ENCODE measurements at places on chromosomes 12 and 14.

DNA sequence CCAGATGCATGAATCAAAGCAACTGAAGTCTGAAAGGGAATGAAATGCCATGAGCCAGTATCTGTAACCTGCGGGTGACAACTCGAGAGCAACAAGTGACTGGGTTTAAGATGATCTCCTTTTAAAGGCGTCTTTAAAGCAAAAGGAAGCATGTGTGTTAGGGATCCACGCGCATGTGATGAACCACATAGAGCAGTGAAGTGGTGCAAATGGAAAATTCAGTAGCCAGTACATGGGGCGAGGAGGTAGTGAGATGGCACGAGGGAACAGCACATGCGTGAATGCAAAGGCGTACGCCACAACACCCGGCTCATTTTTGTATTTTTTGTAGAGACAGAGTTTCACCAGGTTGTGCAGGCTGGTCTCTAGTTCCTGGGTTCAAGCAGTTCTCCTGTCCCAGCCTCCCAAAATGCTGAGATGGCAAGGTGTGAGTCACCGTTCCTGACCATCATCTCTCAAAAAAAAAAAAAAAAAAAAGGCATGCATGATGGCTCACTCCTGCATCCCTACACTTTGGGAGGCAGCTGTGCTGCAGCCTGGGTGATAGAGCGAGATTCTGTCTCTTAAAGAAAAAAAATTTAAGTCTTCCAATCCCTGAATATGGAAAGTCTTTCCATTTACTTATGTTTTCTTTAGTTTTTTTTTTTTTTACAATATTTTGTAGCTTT is 24.6 kb upstream of the BCL7A start:
- no peak for DNase-seq

DNA sequence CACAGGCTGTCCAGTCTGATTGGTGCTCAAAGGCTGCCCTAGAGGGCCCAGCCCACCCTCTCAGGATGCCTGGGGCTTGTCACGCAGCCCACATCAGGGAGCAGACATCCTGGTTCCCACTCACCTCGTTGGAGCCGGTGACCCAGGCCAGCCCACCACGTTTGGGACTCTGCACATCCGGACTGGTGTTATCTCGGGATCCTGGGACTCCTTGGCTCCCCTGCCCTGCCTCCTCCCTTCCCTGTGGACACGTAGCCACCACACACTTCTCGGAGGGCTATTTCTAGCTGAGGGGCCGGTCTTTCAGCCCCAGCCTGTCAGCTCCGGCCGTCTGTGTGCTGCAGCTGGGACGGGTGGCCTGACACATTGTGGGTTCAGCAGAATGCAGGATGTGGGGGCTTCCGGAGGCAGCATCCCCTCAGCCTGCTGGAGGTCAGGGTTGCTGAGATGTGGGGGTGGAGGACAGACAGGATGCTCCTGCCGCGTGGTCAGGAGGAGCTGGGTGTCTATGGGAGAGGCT is 12.8 kb upstream of the FGF23 start:
- DNase-seq: no peak

DNA sequence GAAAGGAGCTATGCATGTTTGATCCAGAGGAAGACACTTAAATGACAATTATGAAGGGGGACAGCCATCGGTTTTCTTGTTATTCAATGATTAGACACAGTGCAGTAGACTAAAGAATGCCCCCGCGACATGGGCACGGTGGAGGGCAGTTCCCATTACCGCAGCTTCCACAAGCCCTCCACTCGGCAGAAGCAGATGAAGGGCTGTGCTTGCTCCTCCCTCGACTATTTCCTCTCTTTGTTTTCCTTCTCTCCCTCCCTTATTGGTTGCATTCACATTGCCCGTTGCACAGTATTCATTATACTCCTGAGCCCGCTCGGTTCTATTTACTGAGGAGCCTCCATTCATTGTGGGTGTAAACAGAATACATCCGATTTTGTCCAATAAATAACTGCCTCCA is 138.8 kb upstream of the RASSF8 start:
- no peak for DNase-seq

- no peak for DNase-seq
Measured at GRCh38 chr14:75860561-75861160, 121.1 kb downstream of the TGFB3 start.

- DNase-seq: no peak
Measured at GRCh38 chr14:71824816-71825215, 107.4 kb upstream of the RGS6 start.

GRCh38 chr12:2429032-2429431 is 365.7 kb upstream of the FKBP4 start:
- DNase-seq: no peak

DNA sequence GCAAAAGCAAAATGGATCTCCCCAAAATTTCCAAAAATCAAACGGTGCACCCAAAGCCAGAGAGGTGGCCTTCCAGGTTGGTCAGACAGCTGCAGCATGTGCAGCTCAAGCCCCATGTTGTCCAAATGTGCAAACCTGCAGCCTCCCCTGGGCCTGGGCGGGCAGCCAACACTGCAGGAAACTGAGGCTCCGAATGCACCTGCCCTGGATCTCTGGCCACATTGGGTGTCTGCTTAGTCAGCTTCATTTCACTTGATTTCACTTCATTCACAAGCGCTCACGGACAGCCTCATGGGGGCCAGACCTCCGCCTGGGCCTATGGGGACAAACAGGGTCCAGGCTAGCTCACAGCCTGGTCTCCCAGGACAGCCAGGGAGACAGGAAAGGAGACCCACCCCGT is 59.8 kb downstream of the BCL11B start:
- no peak for DNase-seq

GRCh38 chr14:91417120-91417982 is at the start of gene CCDC88C:
TSS of gene CCDC88C (minus strand) at chr14:91417820. CDS start at chr14:91417690, 130 bp downstream.
- peak; percentile 80 for DNase-seq

GRCh38 chr14:68627868-68628604 is 164.8 kb downstream of the ZFP36L1 start:
- no peak for DNase-seq

DNA sequence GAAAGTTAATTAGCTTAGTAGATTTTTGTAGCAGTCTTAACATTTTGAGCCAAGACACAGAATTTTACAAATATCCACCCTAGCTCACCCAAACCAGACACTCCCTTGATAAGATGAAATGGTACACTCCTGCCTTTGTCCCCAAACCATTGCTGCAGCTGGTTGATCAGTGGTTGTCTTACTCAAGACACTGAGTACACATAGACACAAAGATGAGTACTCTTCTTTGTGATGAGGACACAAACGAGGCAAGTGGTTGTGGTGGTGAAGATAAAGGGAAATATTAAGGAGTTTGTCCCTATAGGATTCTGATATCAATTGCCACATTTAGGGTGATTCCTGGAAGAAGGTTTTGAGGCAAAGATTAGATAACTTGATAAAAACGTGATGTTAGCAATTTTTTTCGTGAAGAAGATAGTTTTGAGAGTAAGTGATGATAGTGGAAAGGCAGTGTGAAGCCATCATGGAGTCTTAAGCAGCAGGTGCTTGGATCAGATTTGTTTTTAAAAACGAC is 21.4 kb upstream of the ATP2B1 start:
- no peak for DNase-seq

- DNase-seq: peak; percentile 59
Measured at GRCh38 chr12:46473634-46474329, 101.2 kb upstream of the SLC38A2 start.

DNA sequence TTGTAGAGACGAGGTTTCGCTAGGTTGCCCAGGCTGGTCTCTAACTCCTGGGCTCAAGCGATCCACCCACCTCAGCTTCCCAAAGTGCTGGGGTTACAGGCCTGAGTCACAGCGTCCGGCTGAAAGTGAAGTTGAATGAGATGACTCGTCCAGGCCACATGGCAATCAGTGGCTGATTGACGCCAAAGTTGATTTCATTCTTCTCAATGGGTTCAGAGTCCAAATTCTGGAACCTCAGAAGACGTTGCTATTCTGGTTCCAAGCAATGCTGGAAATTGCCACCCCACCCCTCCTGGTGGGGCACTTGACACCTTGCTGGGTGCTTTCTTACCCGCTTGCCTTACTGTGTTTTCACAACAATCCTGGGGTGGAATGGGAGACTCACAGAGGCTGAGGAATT is 14.9 kb downstream of the ABCB9 start:
- DNase-seq: no peak

GRCh38 chr12:15638231-15638630 is 151.0 kb downstream of the EPS8 start:
- DNase-seq: no peak

DNA sequence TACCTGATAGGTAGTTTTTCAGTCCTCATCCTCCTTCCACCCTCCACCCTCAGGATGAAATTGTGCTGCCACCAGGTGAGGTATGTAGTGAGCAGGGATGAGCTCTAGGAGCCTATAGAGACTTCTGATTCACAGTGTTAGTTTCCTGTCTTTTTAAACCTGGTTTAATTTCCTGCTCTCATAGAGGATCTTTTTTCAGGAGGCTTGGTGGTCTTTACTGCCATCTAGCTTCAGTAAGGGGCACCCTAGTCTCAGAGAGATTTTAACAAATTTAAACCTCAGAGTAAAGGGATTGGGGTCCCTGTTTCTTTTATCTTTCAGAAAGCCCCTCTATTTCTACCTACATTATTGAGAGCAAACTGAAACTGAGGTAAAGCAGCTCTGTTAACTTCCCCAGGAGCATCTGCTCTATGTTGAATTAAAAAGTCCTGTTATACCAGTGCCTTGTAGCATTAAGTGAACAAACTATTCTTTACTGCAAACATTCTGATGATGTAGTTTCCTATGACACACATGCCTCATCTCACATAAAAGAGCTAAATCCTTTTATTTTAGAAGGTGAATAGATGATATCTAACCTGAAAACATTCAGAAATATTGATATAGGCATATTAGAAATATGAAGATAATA is 172.2 kb upstream of the DDHD1 start:
- DNase-seq: no peak

- peak; percentile 26 for DNase-seq
Measured at GRCh38 chr12:94149781-94150239, 1.4 kb downstream of the PLXNC1 start.

- DNase-seq: no peak
Measured at GRCh38 chr12:57258977-57259970, 8.3 kb upstream of the STAC3 start.

DNA sequence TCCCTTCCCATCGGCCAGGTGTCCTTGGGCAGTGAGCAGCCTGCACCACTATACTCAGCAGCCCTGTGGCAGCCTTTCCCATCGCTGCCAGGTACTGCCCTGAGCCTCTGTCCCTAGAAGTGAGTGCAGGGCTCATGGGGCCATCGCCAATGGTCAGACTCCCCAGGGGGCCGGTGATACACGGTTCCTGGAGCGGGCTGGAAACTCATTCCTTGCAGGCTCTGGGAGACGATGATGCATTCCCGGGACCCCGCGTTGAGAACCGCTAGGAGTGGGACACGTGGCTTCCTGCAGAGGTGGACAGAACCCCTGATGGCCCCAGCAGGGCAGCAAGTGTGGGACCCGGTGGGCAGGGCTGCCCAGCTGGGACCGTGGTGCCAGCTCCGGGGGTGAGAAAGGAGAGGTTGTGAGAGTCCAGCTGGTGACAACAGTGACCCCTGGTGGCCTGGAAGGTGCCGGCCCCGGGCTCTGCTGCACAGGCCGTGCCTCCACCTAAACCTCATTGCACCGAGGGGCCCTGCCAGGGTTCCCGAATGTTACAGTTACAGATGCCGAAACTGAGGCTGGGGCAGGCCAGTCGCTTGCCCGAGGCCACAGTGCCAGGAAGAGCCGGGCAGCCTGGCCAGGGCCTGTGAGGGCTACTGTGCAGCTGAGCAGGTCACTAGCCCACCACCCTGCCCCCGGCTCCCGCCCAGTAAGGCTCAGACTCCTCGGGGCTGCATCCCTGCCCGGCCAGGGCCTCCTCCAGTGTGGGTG is 33.8 kb downstream of the FBRSL1 start:
- DNase-seq: no peak

DNA sequence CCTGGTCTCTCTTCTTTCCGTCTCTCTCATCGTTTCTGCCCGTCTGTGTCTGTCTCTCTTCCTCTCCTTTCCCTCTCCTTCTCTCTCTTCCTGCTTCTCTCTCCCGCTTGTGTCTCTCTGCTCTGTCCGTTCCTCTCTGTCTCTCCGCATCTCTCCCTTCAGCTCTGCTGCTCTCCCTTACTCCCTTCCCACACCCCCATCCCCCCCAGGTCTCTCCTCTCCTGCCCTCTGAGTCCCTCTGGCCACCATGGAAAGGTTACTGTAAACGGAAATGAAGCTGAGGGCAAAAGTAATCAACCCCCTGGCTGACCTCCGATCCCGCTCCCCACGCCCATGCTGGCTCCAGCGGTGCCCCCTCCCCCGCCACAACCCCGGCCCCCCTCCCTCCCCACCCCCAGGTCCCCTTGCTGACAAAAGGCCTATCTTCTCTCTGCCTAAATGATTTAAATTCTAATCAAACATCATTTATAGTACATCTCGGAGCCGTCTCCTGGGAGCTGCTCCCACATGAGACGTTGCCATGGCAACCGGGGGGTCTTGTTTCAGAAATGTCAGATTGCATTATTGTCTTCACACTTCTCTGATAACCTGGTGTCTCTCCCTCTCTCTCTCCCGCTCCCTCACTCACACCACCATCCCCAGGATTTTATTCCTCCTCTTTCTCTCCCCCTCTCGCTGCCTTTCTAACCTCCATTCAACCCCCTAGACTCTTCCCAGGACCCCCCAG is 203.8 kb downstream of the RBM19 start:
- DNase-seq: no peak

- no peak for DNase-seq
Measured at GRCh38 chr12:105644770-105645169, 314.3 kb downstream of the C12orf75 start.

DNA sequence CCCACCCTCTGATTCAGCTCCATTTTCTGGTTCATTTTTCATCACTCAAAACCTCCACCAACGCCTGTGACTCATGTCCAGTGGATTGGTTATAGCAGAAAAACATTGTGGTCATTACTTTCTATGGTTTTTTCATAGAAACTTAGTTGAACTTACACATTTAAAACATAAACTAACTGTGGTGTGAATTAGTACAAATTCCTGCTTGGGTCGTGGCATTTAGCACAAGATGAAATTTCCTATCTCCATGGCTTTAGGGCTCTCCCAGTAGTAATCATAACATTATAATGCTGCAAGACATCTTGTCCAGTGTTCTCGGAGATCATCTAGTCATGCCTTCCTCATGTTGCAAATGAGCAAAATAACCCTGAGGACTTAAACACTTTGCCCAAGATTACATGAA is 7.1 kb downstream of the RNASE7 start:
- no peak for DNase-seq

- DNase-seq: peak; percentile 43
Measured at GRCh38 chr12:84912198-84913128, at the start of gene SLC6A15. TSS of gene SLC6A15 (minus strand) at chr12:84912799. CDS start at chr12:84892120, 20,679 bp downstream.

GRCh38 chr12:49388682-49389386 is 21.6 kb downstream of the SPATS2 start:
- no peak for DNase-seq

DNA sequence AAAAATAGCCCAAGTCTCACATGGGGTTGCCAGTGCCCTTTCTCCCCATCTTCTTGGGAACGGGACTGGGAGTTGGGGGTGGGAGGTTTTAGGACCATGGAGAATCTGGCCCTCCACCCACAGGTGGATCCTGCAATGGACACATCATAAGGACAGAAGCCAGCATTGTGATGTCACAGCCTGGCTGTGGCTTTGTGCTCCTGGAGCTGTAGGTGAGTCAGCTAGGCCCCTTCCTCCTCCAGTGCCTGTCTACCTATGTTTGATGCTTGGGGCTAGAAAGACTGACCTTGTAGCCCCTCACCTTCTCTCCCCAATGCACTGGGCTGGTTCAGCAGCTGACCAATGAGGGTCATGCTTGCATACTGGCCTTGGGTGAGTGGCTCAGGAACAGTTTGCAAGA is at the start of gene CCDC197:
TSS of gene CCDC197 (plus strand) at position 220 of the 400 bp plus-strand sequence. CDS start 831 bp downstream, outside the sequence.
- DNase-seq: no peak

- no peak for DNase-seq
Measured at GRCh38 chr12:11412731-11413130, 17.4 kb upstream of the PRB2 start.

Data from NCI-H774 (cell line).